SK-N-SH (cell line): ENCODE measurements at places on chromosomes 1 and 21.

- peak; percentile 46 for DNase-seq
- no peak overlapping the region for H3K27ac ChIP-seq
- H3K4me3 ChIP-seq, result no peak overlapping the region
- no peaks in the 10 kb centered on the region for H3K27me3 ChIP-seq
Measured at GRCh38 chr1:180952657-180953013, 39.9 kb downstream of the KIAA1614 start.

GRCh38 chr1:19759740-19760089 is 40.0 kb downstream of the TMCO4 start:
- H3K4me1 ChIP-seq, result peaks cover 6% of the 10 kb centered on the region; the same call in 1 of the 2 replicates
- H3K4me3 ChIP-seq, result no peak overlapping the region
- H3K27ac ChIP-seq, result no peak overlapping the region
- H3K27me3 ChIP-seq, result no peaks in the 10 kb centered on the region
- H3K36me3 ChIP-seq, result no peaks in the 10 kb centered on the region
- no peak for DNase-seq

DNA sequence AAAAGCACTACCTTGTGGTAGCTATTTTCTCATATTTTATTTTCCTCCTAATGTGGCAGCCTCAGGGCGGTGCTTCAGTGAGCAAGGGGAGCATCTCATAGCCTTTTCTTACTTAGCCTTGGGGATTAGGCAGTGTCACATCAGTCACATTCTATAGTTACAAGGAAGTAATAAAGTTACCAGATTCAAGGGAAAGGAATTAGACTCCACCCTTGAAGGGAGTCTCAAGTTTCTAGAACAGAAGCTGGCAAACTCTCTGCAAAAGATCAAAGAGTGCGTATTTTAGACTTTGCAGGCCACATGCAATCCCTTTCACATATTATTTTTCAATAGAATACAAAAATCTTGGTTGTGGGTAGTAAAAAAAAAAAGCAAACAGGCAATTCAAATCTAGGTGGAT is 350.4 kb downstream of the AMY1C start:
- H3K27ac ChIP-seq, result no peak overlapping the region
- DNase-seq, result no peak
- no peaks in the 10 kb centered on the region for H3K36me3 ChIP-seq
- H3K4me1 ChIP-seq, result no peaks in the 10 kb centered on the region
- H3K4me3 ChIP-seq, result no peak overlapping the region

- no peaks in the 10 kb centered on the region for H3K27me3 ChIP-seq
- peaks cover 15% of the 10 kb centered on the region for H3K4me1 ChIP-seq
- H3K27ac ChIP-seq, result 0 out of 2 replicates have a peak overlapping the region, but pooled peaks have one; percentile 19
- H3K36me3 ChIP-seq, result no peaks in the 10 kb centered on the region
- H3K4me3 ChIP-seq, result no peak overlapping the region
Measured at GRCh38 chr1:235632506-235633401, 16.8 kb downstream of the GNG4 start.

GRCh38 chr21:46017695-46018094 is 36.1 kb downstream of the COL6A1 start:
- H3K4me3 ChIP-seq, result no peak overlapping the region
- H3K27ac ChIP-seq, result no peak overlapping the region
- no peak for DNase-seq
- no peaks in the 10 kb centered on the region; the same call in 1 of the 2 replicates for H3K27me3 ChIP-seq
- H3K36me3 ChIP-seq, result no peaks in the 10 kb centered on the region
